Activated T-helper 1 cell treated with anti-CD3 and anti-CD28 coated beads, Interleukin-2, amount 50 U/mL, for 16 hours (primary cell): ENCODE measurements at places on chromosomes 4 and X.

- DNase-seq: no peak
These were observed 86.5 kb upstream of the EGFL6 start for GRCh38 chrX:13482746-13483541.

GRCh38 chr4:40289366-40290188 is 45.6 kb upstream of the CHRNA9 start:
- no peak for DNase-seq

DNA sequence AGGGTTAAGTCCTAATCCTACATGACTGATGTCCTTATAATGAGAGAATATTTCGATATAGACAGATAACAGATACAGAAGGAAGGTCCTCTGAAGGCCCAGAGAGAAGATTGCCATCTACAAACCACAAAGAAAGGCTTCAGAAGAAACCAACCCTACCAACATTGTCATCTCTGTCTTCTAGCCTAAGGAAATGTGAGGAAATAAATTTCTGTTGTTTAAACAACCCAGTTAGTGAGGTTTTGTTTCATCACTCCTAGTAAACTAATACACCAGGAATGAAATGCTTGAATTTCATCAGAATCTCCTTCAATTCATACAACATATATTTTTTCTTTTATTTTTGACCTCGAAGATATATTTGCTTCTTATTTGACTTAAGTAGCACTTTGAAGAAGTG is 1527.8 kb downstream of the STIM2 start:
- no peak for DNase-seq

- no peak for DNase-seq
These were observed 8.0 kb downstream of the NR3C2 start for GRCh38 chr4:148434075-148434773.

GRCh38 chr4:102259081-102259480 is 86.2 kb downstream of the SLC39A8 start:
- no peak for DNase-seq

DNA sequence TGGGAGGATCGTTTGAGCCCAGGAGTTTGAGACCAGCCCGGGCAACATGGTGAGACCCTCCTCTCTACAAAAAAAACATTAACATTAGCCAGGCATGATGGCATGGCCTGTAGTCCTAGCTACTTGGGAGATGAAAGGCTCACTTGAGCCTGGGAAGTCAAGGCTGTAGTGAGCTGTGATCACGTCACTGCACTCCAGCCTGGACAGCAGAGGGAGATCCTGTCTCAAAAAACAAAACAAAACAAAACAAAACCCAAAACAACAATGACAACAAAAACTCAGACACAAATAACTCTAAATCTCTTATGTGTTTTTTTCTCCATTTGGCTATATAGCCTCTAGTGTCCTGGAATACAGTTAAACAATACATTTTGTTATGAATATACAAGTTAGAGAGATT is 127.3 kb upstream of the STK26 start:
- DNase-seq: no peak

- DNase-seq: no peak
These were observed 55.0 kb downstream of the SYTL5 start for GRCh38 chrX:38061335-38061734.

GRCh38 chr4:28241021-28241420 is 1380.4 kb downstream of the STIM2 start:
- no peak for DNase-seq

DNA sequence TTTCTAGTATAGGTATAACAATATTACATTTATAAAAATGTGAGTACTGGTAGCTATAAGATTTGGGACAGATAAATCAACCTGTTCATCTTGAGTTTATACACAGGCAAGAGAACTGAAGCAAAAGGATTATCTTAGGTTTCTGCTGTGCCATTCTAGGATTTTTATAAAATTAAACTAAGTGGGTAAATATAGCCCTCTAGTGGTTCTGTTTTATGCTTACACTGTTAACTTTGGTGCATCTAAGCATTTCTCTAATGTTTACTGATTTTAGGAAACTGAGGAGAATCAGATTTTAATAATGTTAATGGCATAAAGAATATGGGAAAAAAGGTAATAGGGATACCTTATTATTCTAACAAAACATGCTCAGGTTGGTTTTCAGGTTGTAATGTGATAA is 1.1 kb upstream of the RRH start:
- no peak for DNase-seq

- no peak for DNase-seq
These were observed 544.3 kb upstream of the CNKSR2 start for GRCh38 chrX:20829665-20830491.

- DNase-seq: no peak
These were observed 82.9 kb upstream of the RBPJ start for GRCh38 chr4:26237916-26238315.

DNA sequence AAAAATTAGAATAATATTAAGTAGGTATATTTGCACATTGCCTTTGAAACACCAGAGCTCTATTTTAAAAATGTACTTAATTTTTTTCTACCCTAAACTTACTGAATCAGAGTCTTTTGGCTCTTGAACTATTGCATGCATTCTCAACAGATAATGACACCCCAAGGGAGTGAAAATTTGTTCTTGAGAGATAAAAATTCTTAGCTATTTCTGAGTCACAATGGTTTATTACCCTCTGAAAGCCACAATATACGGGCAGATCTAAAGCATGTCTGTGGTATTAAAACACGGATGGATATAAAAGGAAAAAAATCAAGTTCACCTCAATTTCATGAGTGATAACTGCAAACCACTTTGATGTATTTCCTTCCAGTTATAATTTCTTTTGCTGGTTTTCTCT is 636.3 kb upstream of the FTHL17 start:
- no peak for DNase-seq

GRCh38 chrX:69117876-69118526 is 47.3 kb downstream of the PJA1 start:
- DNase-seq: no peak

- no peak for DNase-seq
These were observed 67.4 kb upstream of the CPEB2 start for GRCh38 chr4:14934704-14935390.

DNA sequence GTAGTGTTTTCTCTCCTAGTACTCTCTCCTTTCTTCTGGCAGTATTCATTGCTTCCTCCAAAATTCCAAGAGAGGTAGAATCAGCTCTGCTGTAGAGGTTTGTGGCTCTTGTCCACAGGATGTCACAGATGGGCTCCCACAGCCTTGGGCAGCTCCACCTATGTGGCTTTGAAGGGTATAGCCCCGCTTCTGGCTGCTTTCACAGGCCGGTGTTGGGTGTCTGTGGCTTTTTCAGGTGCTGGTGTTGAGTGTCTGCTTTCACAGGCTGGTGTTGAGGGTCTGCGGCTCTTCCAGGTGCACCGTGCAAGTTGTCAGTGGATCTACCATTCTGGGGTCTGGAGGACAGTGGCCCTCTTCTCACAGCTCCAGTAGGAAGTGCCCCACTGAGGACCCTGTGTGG is 7.9 kb upstream of the AADAT start:
- DNase-seq: no peak

GRCh38 chrX:38452603-38453002 is 100.2 kb downstream of the OTC start:
- no peak for DNase-seq

DNA sequence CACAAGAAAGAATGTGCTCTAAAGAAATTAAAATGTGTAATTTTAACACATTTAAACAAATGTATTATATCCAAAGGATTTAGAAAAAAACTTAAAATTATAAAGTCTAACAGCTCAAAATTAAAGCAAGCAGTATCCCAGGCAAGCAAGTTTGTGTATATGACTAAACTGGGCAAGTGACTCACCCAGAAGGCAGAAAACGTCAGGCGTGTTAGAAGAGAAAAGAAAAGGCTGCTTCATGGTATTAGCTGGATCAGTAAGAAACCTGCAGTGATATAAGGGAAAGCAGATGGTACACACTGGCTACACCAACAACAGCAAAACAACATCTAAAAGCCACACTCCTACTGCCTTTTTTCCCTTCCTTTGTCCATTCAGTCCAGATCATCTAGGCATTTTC is 250.6 kb upstream of the NDST3 start:
- no peak for DNase-seq

DNA sequence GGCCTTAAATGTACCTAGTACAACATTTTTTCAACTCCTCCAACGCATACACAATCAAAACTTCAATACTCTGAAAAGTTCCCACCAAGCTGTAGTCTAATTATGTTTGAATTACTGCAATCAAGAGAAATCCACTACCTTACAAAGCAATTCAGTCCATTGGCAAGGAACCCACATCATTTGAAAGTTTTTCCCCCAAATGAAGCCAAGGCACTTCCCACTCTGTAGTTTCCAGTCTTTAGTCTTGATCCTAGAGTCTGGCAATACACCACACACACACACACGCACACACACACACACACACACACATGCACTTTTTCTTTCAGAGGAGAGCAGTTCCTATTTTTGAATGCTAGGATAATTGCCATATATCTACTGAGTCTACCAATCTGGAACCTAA is 79.6 kb downstream of the ANTXR2 start:
- DNase-seq: no peak

GRCh38 chrX:47384502-47384901 is 14.1 kb downstream of the ZNF157 start:
- DNase-seq: peak; percentile 59

DNA sequence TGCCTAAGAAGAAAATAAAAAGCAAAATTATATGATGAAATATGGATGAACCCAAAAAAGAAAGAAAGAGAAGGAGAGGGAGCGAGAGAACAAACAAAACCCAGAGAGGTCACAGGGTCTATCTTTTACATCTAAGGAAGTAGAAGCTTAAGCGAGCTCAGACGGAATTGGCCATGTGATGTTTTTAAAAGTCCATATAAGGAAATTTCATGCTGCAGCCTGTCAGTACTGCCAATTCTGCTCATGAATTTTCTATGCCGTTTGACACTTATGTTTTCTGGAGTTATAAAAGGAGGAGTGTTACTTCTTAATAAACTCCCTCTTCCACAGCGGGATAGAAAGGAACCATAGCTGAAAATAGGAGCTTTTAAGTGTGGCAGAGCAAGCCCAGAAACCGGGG is 32.9 kb upstream of the DCX start:
- no peak for DNase-seq

DNA sequence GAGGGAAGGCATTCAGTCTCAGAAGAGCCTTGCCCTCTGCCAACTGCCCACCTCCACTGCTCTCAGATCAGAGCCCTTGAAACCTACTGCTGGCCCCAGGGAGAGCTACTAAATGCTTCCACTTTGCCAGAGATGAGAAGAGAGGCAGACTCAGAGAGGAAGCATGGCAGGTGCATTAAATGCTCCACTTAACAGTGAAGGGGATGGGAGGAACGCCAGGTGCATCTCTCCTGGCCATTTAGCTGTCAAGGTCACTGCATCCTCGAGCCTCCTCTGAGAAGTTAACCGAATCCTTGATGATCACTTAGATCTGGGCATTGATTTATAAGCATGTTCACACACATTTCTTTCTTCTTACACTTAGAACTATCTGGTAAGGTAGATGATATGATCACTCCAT is 15.0 kb downstream of the TRPC5 start:
- no peak for DNase-seq

DNA sequence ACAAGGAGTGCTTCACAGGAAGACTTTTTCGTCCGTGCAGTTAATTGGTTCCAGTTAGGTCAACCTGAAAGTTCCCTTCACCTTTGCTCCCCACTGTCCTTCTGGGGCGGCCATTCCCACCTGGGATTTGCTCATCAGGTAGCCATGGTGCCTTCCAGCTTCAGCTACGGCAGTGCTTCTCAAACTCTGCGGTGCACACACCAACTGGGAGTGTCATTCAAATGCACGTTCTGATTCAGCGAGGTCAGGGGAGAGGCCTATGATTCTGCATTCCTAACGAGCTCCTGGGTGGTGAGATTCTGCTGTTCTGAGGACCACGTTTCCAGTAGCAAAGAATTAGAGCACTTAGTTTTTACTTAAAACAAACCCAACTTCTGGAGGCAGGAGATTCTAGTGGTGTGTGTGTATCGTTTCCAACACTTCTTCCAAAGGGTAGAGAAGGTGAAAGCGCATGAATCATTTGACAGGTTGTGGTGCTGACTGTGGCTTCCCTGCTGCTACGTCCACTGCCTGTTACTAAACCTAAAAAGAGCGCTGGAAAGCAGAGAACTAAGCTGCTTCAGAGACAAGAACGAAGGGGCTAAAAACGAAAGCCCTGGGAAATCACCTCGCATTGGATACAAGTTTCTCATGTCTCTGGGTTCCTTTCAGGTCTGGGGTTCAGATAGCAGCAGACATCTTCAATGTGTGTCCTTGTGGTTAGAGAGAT is 4.7 kb upstream of the HELT start:
- DNase-seq: no peak

GRCh38 chrX:67523932-67524331 is 19.9 kb upstream of the AR start:
- DNase-seq: no peak

DNA sequence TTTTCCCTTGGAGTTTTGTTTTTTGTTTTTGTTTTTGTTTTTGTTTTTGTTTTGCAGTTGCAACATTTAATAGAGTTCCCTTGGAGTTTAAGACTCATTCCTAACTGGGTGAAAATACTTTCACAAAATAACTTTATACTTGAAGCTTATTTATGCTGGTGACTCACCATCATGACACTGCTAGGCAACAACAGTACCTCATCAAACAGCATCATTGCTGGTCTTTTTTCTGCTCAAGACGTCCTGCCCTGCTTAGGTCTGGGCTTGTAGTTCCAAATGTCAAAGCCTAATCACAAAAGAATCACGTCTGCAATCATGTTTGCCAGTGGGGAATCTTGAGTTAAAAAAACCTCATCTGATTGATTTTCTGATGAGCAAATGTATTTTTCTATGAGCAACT is 105.7 kb upstream of the PRPS2 start:
- no peak for DNase-seq

- DNase-seq: no peak
These were observed 535.7 kb upstream of the CNKSR2 start for GRCh38 chrX:20838477-20838876.

GRCh38 chr4:122104184-122104583 is 47.9 kb upstream of the BLTP1 start:
- DNase-seq: no peak

GRCh38 chr4:100708776-100709175 is 191.0 kb upstream of the EMCN start:
- no peak for DNase-seq

DNA sequence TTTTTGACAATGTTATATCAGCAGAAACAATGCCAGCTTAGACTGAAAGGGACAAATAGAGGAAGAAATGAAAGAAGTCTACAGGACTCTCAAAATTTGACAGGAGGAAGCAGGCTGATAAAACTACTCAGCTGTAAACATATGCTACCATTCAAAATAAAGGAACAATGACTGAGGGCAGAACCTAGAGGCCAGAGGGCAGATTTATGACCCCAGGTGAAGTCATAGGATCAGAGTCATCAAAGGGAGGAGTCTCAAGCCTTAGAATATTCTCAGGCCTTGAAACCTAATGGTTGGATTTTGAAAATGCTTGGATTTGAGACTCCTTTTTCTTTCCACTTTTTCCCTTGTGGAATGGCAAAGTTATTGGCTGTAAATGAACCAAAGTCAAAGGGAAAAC is 17.0 kb upstream of the SYTL5 start:
- no peak for DNase-seq

DNA sequence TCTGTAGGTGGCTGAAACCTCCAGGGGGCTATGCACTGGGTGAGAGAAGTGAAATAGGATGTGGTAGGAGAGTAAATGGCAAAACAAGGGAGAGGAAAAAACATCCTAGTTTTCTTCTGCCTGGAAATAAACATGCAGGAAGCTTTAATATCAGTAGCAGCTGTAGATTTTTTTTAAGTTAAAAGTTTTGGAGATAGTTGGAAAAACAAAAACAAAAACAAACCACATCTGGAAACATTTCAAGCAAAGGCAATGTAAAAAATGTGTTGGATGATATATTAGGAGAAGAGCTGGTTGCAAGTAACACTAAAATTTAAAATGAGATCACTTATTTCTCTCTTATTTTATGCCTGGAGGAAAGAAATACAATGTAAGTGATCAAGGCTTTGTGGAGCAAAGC is 388.0 kb downstream of the SPRY1 start:
- no peak for DNase-seq
